RCC 7860 (cell line): ENCODE measurements at places on chromosomes 12 and 14.

DNA sequence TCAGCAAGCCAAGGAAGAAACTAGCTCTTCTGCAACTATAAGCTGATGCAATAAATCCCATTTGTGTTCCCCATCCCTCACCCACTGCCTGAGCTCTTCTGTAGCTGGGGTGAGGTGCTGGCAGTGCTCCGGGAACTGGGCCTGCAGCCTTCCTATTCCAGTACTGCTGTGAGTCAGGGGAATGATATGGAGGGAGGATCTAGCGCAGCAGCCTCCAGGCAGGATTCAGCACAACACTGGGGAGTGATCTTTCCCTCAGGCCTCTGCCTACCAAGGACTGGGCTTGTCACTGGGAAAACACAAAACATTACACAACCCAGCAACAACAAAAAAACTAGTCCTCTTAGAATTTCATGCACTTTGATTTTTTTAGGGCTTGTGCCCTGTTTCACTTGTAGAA, 58.7 kb downstream of the ST8SIA1 start:
- peak; percentile 75 for DNase-seq

DNA sequence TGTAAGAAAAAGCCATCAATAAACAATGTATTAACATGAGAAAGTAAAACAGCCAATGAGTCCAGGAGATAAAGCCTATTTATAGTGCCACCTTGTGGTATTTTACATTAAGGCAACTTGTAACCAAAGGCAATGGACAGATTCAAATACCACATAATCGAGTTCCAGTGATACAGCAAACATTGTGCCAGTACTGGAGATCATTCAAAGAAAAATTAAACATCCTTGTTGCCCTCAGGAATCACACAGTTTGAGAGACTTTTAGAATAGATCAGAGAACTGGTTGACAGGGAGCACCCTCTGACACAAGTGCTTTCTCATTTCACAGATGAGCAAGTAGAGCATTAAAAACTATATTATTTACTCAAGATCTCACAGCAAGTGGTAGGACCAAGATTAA, 98.1 kb downstream of the DDHD1 start:
- DNase-seq: peak; percentile 24

- DNase-seq: no peak
These were observed 7.8 kb downstream of the PRKD1 start for GRCh38 chr14:29919845-29920244.

- DNase-seq: no peak
These were observed 227.4 kb upstream of the PWP1 start for GRCh38 chr12:107458163-107458562.

DNA sequence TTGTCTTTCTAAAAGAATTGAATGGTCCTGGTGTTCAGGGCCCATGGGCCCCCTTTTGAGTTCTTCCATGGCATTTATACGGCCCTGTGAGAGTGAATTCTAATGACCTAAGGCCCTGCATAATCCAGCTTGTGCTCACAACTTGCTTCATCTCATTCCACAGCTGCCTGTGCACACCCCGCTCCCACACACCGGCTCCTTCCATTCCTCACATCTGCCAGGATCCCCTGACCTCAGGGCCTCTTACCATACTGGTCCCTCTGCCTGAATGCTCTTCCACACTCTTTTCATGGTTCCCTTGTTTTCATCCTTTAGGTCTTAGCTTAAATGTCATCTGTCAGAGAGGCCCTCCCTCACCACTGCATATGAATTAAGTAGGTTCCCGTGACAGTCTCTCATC, 49.5 kb upstream of the EGLN3 start:
- no peak for DNase-seq

DNA sequence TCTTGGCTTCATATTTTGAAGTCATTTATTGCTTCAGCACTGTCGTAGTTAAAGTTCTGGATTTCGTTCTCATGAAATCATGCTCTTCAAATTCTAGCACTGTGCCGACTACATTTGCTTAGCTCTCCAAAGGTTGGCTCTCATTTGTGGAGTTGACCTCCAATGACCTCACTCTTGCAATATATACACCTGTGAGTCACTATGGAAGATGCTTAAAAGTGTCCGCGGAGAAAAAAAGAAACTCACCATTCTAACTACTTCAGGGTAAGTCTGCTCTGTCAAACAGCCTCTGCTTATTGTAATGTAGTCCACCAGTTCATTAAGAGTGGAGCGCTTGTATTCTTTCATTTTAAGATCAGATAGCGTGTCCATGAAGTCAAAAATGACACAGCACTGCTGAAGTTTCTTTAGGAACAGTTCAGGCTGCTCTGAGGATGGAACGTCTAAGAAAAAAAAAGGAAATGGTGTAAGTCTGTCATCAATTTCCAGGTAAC, 89.7 kb downstream of the PPP2R5E start:
- DNase-seq: no peak
